NCI-H1930 (cell line): ENCODE measurements at places on chromosomes 2 and 18.

DNA sequence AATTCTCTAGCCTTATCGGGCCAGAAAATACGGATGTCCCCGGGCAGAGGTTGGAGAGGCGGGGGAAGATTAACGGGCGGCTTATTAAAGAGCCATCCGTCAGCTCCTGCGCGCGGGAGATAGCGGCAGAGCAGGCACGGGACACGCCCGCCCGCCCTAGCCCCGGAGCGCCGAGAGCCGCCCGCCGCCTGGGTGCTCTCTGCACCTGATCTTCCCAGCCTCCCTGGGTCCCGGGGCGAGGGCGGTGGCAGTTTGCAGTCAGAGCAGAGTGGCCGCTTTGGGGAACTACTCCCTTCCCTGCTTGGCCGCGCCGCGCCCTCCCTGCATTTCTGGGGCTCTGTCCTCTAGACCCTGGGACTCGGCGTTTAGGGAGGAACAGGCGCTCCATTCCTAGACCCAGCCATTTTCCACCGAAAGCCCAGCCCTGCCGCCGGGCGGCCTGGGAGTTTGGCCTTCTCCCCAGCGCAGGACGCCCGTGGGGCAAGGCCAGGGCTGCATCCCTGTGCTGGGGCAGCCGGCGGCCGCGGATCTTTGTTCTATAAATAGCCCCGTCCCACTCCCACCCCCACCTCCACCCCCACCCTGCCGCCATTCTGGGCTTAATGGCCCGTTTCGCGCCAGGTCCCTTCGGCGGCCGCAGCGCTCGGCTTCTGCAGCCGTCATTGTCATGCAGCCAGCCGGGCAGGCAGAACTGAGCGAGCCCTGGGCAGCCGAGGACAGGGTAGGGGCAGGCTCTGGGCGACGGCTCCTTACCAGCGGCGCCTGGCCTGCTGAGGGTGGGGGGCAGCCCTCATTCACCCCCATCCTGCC, 6.6 kb downstream of the GAD1 start:
- DNase-seq: no peak

GRCh38 chr2:111155610-111156009, 34.9 kb downstream of the BCL2L11 start:
- no peak for DNase-seq

- no peak for DNase-seq
Observed at GRCh38 chr2:3169106-3169870, 208.3 kb downstream of the EIPR1 start.

DNA sequence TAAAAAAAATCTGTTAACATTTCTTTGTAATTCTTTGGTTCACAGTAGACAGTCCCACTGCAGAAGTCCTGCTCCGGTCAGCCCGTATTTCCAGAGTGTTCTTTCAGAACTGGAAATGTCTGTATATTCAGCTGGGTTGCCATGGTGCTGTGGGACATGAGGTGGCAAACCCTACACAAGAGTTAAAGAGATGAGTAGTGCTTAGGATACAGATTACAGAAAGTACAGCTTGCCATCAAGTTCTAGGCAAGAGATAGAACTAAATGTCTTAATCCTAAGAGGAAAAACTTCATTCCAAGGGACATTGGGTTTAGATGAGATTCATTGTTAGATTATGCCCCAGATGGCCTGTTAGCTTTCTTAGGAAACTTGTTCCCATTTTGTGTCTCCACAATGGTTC, 60.1 kb downstream of the FMNL2 start:
- DNase-seq: no peak

DNA sequence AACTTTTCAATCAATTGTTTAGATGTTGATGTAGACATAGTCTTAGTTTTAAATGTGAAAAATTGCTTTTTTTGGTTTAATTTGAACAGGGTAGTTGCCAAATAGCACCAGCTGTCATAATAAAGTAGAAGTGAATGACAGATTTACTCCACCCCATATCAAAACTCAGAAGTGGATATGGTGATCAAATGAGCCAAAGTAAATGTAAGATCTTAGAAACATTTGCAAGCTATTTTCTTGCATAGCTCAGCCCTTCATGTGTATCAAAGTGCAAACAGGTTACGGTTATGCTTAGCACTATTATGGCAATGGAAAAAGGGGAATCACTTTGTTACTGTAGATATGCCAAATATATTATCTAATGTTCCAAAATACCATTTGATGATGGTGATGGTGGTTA, 540.9 kb upstream of the NRP2 start:
- DNase-seq: no peak

DNA sequence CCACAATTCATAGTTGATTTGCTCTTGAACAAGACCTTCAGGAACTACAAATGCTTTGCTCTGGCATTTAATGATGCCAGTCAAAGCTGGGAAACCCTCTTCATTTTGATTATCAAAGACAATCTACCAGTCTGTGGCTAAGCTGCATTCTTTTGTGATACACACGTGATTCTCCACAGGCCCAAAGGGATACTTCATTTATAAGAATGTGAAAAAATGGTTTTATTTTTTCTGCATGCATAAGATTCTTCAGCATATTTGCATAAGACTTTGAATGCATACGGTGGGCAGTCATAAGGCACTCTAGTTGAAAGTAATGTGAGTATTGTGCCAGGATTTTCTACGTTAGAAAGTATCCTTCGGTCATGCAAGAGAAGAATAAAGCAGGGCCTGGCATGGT, 33.0 kb upstream of the ARL5A start:
- DNase-seq: no peak

GRCh38 chr2:73987109-73987947, 2.6 kb downstream of the TET3 start:
- DNase-seq: no peak

DNA sequence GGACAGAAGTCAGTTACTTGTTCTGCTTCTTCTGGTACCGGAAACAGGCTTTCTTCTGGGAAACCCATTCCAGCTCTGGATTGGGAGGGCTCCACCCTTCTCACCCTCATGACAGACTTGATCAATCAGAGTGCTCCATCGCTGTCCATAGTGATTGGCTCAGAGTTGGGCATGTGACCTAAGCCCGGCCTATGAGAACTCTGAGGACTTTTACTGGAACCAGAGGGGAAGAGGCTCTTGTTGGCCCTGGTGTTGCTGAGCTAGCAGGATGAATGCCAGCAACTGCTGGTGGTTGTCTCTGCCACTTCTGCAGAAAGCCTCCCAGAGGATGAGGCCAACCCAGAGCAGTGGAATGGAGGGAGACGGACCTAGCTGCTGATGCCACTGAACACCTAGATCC, 33.3 kb downstream of the TMEM37 start:
- DNase-seq: no peak

GRCh38 chr2:37564356-37564755, 107.1 kb downstream of the CDC42EP3 start:
- peak; percentile 41 for DNase-seq

DNA sequence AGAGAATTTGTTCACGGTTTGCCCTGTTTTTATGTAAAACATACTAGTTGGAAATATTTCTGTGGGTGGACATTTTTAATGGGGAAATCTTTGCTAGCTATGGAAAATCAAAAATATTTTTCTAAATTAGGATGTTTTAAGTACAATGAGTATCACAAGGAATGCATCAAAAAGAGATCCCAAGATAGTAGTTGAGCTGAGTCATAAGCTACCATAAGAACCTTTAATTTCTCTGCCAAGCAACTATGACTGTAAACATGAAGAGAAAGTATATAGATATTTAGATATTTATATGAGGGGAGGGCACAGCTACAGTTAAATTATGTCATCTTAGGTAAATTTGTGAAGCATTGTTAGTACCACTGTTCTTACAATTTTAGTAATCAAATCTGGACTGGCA, 646.2 kb downstream of the XIRP2 start:
- DNase-seq: no peak

- no peak for DNase-seq
Observed at GRCh38 chr18:51425475-51425874, 228.0 kb upstream of the MEX3C start.

DNA sequence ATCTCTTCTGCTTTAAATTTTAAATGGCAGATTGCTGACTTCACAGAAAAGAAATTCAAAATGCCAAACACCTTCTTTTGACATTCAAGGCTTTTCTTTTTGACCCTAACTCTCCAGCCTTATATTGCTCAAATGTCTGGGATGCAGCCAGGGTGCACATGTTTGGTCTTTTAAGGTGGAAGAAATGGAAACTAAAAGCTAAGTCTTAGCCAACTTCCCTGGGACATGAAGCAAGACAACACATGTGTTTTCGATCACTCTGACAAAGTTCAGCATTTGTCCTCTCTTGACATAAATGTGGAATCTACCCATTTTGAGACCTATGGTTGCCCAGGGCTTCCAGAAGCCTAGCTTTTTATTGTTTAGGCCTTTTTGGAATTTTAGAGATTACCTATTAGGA, 161.6 kb downstream of the RDH14 start:
- no peak for DNase-seq

DNA sequence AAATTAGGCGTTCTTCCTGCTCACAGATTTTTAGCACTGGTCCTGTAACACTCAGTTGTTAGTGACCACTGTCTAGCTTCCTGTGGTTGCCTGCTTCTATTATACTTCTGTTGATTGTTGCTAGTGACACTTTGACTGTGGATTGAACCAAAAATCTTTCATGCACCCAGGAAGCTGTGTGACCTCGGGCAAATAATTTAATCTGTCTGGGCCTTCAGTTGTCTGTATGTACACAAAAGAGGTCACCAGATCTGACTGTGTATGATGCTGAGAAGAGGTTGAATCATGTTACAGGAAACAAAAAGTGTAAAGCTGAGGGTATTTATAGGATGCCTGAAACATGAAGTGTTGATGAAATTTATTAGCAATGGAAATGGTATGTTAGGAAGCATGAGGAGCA, 12.7 kb downstream of the ICOS start:
- DNase-seq: no peak

GRCh38 chr2:222861411-222862105, 722 bp downstream of the ACSL3 start:
- no peak for DNase-seq

DNA sequence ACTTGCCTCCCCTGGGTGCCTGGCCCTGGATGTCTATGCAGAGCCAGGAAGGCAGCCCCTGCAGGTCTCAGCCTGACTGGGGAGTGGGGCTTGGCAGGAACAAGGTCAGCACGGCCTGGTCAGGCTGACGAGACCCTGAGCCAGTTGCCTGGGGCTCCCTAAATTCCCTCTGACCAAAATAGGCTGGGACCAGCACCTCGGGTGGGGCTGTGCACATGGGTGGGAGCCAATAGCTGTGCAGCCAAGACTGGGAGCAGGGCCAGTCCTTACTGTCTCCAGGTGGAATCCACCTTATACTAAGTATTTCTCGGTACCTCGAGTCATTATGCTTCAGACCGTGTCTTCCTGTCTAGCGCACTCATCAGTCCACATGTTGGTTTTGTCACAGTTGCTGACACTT, 11.4 kb upstream of the IL1R2 start:
- no peak for DNase-seq

DNA sequence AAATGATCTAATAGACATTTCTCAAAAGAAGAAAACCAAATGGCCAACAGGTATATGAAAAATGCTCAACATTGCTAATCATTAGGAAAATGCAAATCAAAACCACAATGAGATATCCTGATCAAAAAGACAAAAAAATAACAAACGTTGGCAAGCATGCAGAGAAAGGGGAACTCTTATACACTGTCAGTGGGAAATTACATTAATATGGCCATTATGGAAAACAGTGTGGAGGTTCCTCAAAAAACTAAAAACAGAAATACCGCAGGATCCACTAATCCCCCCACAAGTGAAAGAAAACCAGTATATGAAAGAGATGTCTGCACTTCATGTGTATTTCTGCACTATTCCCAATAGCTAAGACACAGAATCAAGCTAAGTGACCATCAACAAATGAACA, 57.7 kb upstream of the CTIF start:
- no peak for DNase-seq

DNA sequence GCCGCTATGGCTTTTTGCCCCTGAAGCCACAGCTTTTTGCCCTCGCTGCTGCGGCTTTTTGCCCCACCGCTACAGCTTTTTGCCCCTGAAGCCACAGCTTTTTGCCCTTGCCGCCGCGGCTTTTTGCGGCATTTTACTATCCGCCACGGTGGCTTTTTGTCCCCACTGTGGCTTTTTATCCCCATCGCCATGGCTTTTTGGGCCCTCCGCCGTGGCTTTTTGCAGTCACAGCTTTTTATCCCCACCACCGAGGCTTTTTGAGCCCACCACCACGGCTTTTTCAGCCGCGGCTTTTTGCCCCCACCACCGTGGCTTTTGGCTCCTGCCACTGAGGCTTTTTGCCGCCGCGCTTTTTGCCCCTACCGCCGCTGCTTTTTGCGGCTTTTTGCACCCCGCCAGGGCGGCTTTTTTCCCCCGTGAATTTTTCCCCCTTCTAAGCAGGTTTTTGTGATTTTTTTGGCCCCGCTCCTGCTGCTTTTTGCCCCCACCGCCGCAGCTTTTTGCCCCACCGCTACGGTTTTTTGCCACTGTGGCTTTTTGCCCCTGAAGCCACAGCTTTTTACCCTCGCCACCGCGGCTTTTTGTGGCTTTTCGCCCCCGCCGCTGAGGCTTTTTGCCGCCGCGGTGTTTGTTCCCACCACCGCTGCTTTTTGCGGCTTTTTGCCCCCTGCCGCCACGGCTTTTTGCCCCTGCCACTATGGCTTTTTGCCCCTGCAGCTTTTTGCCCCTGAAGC, 2797.2 kb upstream of the TEKT4 start:
- DNase-seq: no peak

DNA sequence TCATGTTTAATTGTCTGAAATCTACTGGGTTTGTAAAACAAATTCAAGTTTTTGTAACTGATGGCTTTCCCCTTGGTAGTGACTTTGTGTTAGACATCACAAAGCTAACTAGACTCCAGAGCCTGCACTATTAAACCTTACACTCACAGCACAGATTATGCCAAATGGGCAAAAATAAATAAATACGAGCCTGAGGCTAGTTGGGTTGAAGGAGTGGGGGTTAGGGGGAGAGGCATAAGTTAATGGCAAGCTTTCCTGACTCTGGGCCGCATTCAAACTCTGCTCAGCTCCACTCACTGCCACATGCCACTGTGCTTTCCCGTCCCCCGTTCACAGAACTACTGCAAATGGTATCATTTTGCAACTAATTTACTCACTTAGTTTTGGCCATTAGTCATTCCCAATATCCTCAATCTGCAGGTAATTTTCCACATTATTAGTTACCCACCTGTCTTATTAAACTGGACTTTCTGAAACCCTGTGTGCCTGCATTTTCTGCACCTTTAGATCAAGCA, 1079.9 kb upstream of the PIK3C3 start:
- no peak for DNase-seq

DNA sequence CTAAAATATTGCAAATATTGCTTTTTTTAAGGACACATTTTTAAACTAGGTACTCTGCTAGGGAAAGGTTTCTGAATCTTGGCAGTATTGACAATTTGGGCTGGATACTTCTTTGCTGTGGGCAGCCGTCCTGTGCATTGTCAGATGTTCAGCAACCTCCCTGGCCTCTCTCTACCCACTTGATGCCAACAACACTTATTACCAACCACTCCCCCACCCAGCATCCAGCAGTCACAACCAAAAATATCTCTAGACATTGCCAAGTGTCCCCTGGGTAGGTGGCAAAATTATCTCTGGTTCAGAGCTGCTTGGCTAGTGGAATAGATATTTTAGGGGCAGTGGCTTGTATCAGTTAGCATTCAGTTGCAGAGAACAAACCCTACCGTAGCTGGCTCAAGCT, 114.3 kb upstream of the PNPT1 start:
- no peak for DNase-seq
